T-helper 1 cell (primary cell): ENCODE measurements at places on chromosomes 12 and 14.

- DNase-seq, result no peak
These were observed 70.9 kb downstream of the STXBP6 start for GRCh38 chr14:24978862-24979724.

DNA sequence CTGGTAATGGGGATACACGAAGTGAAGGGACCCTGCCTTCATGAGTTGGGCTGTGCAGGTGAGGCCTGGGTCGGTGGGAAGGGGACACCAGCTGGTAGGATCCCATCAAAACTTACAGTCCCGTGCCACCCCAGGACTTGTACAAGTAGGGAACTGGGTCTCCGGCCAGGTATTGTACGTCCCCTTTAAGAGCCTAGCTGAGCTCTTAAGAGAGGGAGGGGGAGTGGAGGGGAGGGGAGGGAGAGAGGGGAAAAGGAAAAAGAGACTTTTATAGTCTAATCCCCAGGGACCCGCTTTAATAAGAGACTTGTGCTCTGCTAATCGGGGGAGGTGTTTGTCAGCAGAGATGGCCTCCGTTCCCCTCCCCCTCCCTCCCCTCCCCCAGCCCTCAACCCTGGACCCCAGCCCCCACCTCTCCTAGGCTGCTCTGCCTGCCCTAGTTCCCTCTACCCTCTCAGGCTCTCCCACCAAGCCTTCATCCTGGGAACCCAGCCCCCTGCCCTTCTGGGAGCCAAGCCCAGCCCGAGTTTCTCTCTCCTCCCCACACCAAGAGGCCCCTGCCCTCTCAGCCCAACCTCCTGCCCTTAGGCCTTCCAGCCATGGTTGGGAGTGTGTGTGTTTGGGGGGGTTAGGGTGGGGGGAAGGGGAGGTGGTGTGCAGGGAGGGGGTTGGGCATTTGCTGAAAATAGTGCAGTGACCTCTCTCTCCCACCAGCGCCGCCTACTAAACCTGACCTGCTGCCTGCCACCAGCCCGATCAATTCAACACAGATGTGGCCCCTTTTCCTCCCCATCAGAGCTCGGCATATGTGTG, 2.6 kb downstream of the GDF11 start:
- no peak for DNase-seq

GRCh38 chr12:29223956-29224543, 75.0 kb downstream of the FAR2 start:
- DNase-seq, result no peak

- no peak for DNase-seq
These were observed 50.9 kb downstream of the CHST11 start for GRCh38 chr12:104507672-104508071.

DNA sequence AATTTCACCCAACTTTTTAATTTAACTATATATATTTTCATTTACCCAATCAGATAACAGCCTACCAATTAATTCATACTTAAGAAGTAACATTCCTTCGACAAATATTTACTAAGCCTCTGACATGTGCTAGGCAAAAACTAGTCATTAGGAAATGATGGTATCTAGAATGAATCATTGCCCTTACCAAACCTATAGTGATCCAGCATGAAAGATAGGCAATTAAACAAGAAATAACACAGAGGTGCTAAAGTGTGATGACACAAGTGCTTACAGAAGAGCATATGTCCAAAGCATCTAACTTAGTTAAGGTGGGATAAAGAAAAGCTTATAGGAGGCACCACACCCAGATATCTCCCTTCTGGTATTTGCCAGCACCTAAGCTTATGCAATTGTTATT, 166.5 kb upstream of the RASSF8 start:
- DNase-seq, result no peak

- no peak for DNase-seq
These were observed 54.5 kb downstream of the C12orf75 start for GRCh38 chr12:105384916-105385535.

DNA sequence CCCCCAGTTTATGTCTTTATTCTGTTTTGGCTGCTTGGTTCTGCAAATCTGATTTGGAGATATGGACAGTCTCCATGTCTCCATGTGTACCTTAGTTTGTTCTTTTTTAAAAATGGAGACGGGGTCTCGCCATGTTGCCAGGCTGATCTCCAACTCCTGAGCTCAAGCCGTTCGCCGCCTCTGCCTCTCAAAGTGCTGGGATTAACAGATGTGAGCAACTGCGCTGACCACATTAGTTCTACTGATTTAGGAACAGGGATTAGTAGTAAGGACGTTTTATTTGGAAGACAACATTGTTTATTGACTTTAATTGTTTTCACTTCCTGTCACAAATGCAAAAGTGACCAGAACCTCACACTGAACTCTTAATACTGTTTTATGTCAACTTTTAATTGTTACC, 14.7 kb downstream of the AEBP2 start:
- no peak for DNase-seq
